ENCODE measurements at places on chromosomes 7 and 10. TPM values are rescaled to one million over a fixed set of nuclear protein-coding genes. Genes with fewer than 3 reads are reported as not detected.

LRMDA gene
- 57.8 TPM for total RNA-seq

HMX2 gene
- not detected for total RNA-seq

PTCD1 gene
- 2.8 TPM for total RNA-seq

CCDC126 gene
- total RNA-seq = 10.9 TPM

CPA1 gene
- 0.29 TPM for total RNA-seq

PRKAR2B gene
- total RNA-seq = 78.2 TPM

DBNL gene
- 48.7 TPM for total RNA-seq

C10orf105 gene
- 0.47 TPM for total RNA-seq

CLCN1 gene
- total RNA-seq = not detected

TRIM73 gene
- 2.7 TPM for total RNA-seq

SFXN3 gene
- 22.8 TPM for total RNA-seq

STEAP4 gene
- 53.3 TPM for total RNA-seq

RNF32 gene
- total RNA-seq = 0.76 TPM

ATOH7 gene
- not detected for total RNA-seq

PAX4 gene
- not detected for total RNA-seq

CFAP70 gene
- total RNA-seq = 1.5 TPM

IQUB gene
- total RNA-seq = 0.38 TPM

AZGP1 gene
- total RNA-seq = 36.2 TPM

GIMAP2 gene
- total RNA-seq = 7.0 TPM

Data from left cardiac atrium (tissue), 4 donors.